ENCODE measurements at places on chromosomes 5 and 9. TPM values are rescaled to one million over a fixed set of nuclear protein-coding genes. Genes with fewer than 3 reads are reported as not detected.

DNA sequence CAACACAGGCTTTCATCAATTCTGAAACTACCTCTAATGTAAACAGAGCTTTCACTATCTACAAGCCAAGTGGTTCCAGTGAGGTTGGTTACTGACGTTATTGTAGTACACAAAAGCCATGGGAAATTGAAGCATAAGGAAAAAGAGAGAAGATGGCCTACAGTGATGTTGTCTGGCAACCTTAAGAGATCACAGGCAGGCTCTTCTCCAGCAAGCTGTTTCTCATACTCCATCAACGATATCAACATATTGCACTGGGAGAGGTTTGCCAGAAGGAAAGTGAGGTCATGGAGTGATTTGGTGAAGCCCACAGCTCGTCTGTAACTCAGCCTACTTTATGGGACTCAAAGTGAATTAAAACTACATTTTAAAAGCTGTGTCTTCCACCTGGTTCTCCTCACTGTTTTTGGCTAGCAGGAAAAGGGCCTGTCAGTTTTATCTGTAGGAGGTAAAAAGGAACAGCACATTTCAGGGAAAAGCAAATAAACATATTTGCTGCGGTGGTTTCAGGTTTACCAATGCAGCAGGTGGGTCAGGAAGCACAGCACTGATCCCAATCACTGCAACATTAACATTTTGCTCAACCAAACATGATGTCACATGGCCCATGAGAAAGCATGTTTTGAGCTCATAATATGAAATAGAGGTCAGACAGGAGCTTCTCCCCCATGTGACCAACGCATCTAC, 72.9 kb downstream of the ARSB start:
- DNase-seq: peak; percentile 61

DNA sequence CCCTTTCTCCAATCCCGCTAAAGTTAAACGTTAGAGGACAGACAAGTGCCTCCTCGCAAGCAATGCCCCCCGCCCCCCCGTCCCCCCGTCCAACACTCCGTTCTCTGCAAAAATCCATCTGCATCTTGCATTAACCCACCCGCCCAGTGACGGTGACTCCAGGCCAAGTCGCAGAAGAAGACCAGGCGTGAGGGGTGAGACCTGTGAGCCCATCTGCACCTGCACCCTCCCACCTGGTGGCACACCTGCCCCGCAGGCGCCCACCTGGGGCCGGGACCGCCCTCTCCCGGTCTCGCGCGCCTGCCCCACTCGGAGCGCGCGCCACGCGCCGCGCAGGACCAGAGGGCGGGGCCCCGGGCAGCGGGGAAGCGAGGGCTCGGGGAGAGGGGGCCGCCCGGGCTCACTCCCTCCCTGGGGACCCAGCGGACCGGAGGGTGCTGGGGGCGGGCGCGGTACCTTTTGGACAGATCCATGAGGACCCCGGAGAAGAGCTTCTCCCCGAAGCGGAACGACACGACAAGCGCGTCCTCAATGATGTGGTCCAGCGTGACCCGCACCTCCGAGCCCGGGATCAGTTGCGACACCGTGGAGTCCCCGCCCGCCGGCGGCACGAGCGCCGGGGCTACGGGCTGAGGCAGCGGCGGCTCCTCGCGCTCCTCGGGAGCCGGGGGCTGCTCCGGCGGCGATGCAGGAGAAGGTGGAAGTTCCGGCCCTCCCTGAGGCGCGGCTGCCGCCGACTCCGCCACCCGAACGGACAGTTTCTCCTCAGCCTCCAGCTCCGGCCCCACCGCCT, 705 bp downstream of the PWWP2A start:
- no peak for DNase-seq

DNA sequence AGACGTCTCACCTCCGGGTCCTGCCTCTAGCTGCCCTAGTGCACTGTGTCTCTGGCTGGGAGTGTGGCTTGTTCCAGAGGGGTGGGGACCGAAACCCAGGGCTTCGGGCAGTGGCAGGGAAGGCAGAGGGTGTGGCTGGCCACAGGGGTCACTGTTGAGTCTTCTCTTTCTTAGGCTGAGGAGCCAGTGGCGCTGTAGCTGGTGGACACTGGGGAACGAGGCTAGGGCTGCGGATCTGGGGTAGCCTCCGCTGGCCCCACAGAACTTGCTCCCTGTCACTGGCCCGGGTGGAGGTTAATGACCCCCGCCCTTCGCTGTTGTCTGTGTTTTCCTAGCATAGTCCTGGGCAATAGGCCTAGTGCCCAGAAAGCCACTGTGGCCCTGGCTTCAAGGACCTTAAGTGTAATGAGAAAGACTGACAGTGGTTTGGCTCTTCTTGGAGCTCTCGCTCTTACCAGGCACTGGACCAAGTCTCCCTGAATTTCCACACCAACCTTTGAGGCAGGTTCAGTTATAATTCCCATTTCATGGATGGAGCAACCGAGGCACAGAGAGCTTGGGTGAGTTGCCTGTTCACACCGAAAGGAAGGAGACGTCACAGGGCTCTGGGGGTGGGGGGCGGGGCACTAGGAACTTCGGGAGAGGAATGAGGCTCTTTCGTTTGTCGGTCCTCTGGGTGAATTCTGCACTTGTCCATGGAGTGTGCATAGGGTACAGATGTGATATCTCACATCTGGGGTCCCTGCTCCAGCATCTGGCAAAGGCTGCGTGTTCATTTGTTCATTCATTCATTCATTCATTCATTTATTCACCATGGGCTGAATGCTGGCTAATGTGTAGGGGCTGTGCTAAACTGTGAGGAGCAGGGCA, 4.8 kb upstream of the IER5L start:
- DNase-seq: no peak

The ICE1 gene
- 26.7 TPM for total RNA-seq

GRCh38 chr5:32278406-32278805, 34.3 kb downstream of the MTMR12 start:
- DNase-seq: peak; percentile 82

DNA sequence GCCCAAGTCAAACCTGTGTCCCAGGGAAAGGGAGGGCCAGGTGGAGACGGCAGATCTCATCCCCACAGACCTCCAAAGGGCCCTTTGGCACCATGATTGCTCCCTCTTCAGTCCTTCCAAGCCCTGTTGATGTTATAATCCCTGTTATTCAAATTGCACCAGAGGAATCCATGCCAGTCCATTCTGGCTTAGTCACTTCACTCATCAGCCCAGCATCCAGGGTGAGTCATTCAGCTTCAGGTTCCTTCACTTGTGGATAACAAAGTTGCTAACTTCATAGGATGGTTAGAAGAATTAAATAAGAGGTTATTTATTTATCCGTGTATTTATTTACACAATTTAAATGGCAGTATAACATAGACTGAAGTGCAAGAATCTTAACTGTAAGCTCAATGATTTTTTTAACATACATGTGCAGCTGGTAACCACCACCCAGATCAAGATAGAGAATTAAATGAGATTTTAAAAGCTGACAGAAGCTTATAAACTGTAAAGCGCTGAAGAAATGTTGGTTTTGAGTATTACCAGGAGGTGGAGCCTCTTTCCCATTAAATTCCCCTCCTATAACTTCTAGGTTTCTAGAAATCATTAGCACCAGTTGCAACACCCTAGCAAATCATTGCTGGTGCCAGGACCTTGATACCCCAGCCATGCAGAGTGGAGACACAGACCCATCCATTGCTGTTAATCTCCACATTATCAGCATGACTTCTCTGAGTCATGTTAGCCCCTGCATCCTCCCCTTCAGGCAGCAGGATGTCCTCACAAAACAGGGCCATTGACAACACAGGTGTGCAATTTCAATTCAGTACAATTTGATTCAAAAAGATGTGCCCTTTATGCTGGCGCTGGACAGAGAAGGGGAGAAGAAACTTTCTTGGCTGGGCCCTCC, 77.4 kb downstream of the SEC61B start:
- peak; percentile 83 for DNase-seq

- DNase-seq: no peak
Measured at GRCh38 chr5:116133281-116133680, 48.5 kb downstream of the COMMD10 start.

- peak; percentile 78 for DNase-seq
Measured at GRCh38 chr5:21774801-21775200, 1078.3 kb downstream of the CDH12 start.

- DNase-seq: no peak
Measured at GRCh38 chr9:110041452-110041851, 166.5 kb downstream of the C9orf152 start.

The ADAMTSL2 gene
- not detected for total RNA-seq

The PTBP3 gene
- total RNA-seq: 17.5 TPM

The RNF208 gene
- total RNA-seq: not detected

DNA sequence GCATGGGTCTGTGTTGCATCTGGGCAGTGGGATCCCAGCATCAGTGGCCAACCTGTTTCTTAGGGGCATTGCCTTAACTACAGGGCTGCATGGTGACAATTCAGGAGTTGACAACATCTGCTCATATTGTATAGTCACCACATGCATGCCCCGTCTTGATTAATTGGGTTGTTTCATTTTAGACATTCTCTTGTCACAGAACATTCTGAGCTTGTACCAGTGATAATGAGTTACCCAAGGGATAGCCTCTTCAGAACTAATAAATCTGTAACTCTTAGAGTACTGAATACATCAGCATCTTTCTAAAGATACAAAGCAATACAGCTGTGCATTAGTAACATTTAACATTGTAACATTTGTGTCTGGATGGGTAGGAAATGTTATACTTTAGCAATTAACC, 426.5 kb upstream of the CD180 start:
- no peak for DNase-seq

The EDIL3 gene
- 101 TPM for total RNA-seq

GRCh38 chr9:127575875-127576778, 36.0 kb upstream of the STXBP1 start:
- DNase-seq: no peak

DNA sequence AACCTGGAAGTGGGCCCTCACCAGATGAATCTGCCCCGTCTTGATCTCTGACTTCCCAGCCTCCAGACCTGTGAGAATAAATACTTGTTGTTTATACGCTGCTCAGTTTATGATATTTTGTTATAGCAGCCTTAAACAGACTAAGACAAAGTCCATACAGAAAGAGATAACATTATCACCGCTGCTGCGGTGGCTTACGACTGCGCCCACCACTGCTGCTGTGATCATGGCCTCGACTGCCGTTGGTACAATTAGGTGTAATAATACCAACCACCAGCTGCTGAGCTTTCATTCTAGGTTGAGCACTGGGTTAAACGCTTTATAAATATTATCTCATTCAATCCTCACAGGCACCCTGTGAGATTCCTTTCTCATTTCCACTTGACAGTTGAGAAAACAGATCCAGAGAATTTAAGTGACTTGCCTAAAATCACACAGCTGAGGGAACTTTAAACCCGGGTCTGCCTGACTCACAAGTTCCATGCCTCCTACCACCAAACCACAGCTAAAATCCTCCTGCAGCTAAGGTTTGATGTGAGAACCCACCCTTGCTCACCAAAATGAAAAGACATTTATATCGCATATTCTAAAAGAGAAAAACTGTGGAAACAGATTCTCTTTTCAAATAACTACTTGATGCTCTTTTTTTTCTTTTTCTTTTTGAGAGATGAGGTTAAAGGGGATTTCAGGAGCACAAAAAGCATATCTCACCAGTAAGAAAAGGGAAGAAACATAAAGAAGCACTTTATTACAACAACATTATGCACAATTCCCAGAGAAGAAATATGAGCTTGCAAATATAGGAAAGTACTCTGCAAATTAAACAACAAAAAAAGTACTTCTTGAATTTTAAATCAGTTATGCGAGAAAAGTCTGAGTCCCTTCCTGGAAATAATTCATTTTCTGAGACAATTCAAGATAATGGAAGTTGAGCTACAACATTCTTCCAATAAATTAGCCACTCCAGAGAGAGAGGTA, 23.9 kb downstream of the GOLM1 start:
- peak; percentile 36 for DNase-seq

DNA sequence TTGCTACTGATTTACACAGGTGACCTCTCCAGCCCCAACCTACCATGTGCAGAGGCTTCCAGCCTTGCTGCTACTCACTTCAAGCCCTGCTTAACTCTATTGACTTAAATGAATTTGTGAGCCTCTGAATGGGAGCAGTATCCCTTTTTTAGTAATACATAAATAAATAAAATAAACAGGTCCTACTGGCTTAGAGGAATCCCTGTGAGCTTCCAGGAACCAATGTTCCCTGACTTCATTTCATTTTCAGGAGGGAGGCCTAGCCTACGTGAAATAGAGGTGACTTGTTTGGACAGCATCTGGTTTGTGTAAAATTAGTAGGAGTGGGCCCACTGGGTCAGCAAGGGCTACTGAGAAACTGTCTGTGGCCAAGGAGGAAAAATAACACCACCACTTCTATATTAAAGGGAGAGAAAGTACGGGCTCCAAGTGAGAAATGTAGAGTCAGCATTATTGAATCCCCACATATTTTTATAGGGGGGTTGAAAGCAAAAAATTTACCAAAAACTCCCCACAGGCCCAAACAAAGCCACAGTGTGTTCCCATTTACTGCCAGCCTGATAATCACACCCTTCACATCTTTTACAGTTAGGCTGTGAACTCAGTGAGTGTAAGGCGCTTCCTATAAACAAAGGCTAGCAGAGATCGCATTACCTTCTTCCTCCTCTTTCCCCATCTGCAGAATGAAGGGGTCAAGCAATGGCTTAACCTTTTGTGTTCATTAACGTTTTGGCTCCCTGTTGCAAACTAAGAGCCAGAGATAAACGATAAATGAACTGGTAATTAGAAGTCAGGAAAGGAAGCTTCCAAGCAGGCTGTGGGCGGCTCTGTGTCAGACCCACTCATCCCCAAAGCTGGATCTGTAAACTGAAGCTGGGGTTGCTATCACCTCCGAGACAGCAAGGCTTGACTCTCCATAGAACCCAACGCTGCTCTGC, 138.8 kb upstream of the LIFR start:
- DNase-seq: no peak

DNA sequence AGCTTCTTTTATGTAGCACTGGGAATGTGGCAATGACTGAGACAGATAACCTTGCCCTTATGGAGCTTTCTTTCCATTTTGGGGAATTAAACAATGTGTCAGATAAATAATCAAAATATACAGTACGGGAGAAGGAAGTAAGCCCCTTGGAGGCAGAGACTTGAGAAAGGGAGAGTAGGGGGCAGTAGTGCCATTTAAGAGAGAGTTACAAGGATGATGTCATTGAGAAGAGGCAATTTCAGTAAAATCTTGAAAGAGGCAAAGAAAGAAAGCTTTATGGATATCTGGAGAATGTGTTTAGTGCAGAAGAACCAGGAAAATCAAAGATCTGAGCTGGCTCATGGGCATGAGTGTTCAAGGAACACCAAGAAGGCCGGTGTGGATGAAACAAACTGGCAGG, 77.3 kb downstream of the KCTD16 start:
- no peak for DNase-seq

DNA sequence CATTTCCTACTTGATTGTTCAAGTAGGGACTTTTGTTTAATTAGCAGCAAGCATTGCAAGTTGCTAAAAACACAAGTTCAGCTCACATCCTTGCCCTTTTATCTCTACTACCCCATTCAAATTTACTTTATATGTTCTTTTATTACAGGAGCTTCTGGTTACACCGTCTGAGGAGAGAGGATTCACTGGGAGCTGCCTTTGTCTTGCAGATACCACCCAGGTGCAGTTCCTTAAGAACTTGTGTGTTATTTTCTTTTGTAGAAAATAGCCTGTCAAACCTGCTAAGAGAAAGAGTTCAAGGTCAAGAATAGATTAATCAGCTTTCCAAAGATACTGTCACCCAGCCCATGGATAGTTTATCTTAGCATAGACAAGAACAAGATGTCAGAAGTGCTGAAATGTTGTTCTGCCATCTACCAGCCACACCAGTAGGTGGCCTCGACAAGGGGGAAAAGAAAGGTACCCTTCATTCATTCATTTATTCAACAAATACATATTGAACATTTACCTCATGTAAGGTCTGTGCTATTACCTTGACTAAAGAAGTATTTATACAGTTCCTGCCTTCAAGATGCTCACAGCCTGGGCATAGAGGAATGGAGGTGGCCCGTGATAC, 750.3 kb downstream of the MAT2B start:
- no peak for DNase-seq

- DNase-seq: no peak
Measured at GRCh38 chr9:132976571-132976970, 1.9 kb upstream of the GFI1B start.
